Mononuclear cell (primary cell): ENCODE measurements at places on chromosomes 2 and 18. TPM values are rescaled to one million over a fixed set of nuclear protein-coding genes. Genes with fewer than 3 reads are reported as not detected.

The ANO7 gene
- total RNA-seq: 0.10 TPM

The VAMP8 gene
- total RNA-seq: 27.6 TPM

The NOL4 gene
- total RNA-seq: not detected

The ZNF396 gene
- 0.52 TPM for total RNA-seq

The ASPRV1 gene
- 0.84 TPM for total RNA-seq

The FKBP1B gene
- 4.5 TPM for total RNA-seq

The IL36RN gene
- not detected for total RNA-seq

The GKN1 gene
- 0.31 TPM for total RNA-seq

The LTBP1 gene
- total RNA-seq: 13.6 TPM

The CENPA gene
- total RNA-seq: 0.63 TPM

The LIMS4 gene
- 0.10 TPM for total RNA-seq

The PRSS56 gene
- not detected for total RNA-seq

The SPEG gene
- total RNA-seq: 2.4 TPM

The INPP5D gene
- total RNA-seq: 122 TPM

The RAB27B gene
- total RNA-seq: 14.3 TPM

The PPP1CB gene
- 300 TPM for total RNA-seq

The RAPGEF4 gene
- 2.4 TPM for total RNA-seq

The GPATCH11 gene
- 7.2 TPM for total RNA-seq

The SPAST gene
- 47.3 TPM for total RNA-seq

The HIBCH gene
- 2.0 TPM for total RNA-seq

The STPG4 gene
- total RNA-seq: 1.2 TPM

The TMEM163 gene
- 0.63 TPM for total RNA-seq

The CCDC102B gene
- total RNA-seq: 4.1 TPM

The FBXO36 gene
- 1.0 TPM for total RNA-seq

The LCLAT1 gene
- total RNA-seq: 14.6 TPM

The TUBB8B gene
- total RNA-seq: not detected

The CNRIP1 gene
- not detected for total RNA-seq

The ERMN gene
- total RNA-seq: 25.1 TPM

The CHPF gene
- 2.7 TPM for total RNA-seq

The TLX2 gene
- 0.10 TPM for total RNA-seq

The MC2R gene
- under 0.01 TPM for total RNA-seq

The NCKAP5 gene
- total RNA-seq: under 0.01 TPM
